Cortex of kidney (tissue), 1 donor: ENCODE measurements at places on chromosomes 6 and 20.

GRCh38 chr6:21845439-21846140 is 252.0 kb downstream of the SOX4 start:
- DNase-seq: no peak

- DNase-seq: no peak
Measured at GRCh38 chr6:11960909-11961779, 51.0 kb upstream of the HIVEP1 start.

DNA sequence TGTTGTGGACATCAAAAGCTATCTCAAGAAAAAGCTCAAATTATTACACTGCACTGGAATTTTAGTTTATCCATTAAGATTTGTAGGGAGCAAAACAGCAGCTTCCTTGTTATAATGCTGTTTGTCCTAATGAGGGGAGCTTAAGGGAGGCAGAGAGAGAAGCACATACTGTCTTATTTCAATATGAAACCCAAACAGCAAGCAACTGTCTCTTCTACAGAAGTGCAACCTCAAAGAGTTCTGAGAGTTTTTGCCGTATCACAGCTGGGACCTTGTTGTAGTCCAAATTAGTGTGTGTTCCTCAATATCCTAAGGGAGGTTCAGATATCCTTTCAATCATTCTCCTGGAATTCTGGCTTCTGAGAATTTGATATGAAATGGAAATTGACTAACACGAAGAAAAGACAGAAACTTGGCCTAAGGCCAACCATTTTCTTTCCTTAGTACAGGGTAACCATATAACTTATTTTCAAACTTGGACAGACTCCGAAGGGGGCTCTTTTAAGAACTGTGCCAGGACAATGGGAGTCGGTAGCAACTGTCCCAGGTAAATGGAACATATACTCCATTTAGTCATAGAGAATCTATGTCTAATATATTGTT is 149.3 kb upstream of the CCN2 start:
- DNase-seq: no peak

DNA sequence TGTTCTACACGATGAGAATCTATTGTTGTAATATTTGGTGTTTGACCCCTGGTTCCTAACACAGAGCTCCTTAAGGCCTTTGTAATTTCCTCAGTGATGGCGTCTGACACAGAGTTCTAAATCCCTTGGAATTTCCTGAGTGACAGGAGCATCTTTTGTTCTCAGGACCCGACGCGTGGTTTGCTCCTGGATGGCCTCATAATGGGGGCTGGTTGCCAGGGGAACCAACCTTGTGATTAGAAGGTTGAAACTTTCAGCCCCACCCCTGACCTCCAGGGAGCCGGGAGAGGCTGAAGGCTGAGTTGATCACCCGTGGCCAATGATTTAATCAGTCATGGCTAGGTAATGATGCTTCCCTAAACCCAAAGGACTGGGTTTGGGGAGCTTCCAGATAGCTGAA is 20.5 kb upstream of the ZNF133 start:
- no peak for DNase-seq

- no peak for DNase-seq
Measured at GRCh38 chr6:163761481-163761880, 347.0 kb downstream of the QKI start.

DNA sequence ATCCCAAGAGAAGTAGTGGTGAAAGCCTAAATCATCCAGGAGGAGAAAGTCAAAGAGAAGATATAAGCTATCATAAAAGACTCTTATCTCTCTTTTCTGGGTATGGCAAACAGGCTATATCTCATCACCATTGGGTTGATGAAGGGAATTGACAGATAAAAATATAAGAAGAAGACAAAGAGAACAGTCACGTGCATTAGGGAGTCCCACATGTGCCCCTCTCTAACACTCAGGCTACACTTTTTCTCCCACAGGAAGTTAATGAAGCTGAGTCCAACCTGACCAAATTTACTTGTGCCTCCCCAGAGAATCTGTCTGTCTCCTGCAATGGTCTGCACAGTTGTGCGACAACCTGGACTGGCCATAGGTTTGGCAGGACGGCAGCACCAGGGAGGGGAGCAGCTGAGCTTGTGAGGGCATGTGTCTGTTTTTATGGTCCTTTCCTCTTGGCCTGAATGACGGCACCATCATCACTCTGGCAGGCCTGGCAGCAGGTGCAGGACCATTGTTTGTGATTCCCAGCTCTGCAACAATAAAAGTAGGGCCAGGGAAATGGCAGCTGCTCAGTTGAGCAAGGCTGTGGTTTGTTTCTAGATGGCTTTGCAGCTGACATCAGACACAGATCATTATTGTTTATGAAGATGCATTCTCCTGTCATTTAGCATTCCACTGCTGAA is 144.5 kb upstream of the MCHR2 start:
- no peak for DNase-seq

GRCh38 chr6:137240168-137240567 is 21.0 kb upstream of the IFNGR1 start:
- DNase-seq: no peak

DNA sequence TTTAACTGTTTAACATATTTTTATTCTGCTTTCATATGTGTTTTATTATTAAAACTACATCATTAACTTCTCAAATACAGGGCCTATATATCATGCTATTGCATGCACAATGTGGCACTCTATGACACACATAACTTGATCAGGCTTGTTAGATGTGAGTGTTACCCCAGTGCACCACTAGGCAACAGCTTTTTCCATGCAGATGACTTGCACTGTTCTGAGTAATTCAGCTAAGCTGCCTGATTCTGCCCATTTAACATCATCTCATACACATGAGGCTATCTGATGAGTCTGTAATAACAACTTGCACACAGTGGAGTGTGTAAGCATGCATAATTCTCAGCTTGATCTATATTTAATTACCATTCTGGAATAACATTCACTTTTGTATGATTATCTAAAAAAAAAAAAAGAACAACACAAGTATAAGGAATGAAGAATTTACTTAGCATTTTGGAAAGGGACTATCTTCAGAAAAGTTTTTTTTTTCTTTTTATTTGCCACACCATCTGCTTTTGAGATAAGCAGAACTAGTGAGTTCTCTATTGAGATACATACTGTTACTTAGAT is 83.1 kb downstream of the GRM1 start:
- no peak for DNase-seq

DNA sequence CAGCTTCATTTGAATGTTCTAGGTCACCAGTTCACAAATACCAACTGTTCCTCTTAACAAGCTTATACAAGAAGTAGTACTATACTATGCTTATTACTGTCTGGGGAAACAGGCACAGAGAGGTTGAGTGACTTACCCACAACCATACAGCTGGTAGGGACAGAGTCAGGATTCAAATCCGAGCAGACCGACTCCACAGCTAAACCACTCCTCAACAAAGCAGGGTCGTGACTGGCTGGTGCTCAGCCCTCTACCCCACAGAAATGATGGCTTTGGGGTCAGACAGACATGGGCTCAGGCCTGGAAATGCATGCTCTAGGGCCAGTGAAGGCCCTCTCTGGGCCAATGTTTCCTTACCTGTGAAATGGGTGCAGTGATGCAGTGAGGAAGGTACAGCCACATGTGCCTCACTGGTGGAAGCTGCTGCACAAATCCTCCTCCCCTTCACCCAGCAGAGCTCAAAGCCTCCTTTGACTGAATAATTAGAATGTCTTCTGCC is 63.6 kb downstream of the MRPL14 start:
- no peak for DNase-seq

DNA sequence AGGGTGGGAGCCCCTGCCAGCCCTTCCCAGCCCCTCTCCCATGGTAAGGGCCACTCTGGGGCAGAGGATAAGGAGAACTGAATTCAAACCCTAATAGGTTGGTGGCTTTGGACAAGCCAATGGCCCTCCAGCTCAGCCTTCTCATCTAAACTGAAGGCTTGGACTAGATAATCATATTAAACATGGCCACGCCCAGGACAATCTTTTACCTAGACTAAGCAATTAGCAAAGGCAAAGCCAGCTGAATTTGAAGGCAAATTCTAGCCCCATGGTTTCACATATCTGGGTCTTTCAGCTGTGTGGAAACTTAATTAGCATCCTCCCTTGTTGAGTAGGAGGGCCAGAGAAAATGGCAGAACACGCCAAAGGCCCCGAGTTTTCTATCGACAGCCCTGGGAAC is 10.7 kb downstream of the SLC22A23 start:
- no peak for DNase-seq

DNA sequence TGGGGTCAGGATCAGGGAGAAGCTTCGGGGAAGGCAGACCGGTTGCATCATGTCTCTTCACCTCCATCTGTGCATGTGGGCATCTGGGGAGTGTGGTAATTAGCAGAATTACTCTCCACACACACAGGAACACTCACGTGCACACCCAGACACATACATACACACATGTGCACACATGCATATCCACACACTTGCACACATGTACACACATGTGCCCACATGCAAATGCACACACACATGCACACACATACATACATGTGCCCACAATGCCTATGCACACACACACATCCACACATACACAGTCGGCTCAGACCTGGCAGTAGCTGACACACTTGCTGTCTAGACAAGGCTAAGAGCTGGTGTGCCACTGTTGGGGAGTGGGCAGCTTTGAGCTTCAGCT is 212.3 kb upstream of the PMEPA1 start:
- no peak for DNase-seq

DNA sequence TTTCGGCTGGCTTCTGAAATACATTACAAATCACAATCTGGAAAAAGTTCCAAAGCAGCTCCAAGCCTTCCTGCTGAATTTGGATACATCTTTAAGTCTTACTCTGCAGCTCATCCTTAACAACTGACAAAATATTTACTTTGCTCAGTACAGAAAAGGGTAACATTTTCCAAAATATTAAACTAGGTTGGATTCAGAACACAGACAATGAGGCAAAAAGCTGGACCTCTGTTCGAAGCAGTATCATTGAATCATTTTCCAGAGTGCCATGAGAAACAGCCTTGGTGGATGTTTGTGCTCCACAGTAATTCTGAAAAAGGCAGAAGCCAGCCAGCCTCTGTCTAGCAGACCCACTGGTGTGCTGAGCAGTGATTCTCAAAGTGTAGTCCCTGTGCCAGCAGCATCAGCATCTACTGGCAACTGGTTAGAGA is 162.1 kb downstream of the AIG1 start:
- no peak for DNase-seq
